ENCODE measurements at places on chromosomes 5 and 9.

GRCh38 chr9:91111226-91111625 lies 250.5 kb downstream of the AUH start:
- no peak overlapping the region for H3K27ac ChIP-seq
- H3K27me3 ChIP-seq: no peaks in the 10 kb centered on the region
- H3K36me3 ChIP-seq: no peaks in the 10 kb centered on the region
- no peaks in the 10 kb centered on the region for H3K4me1 ChIP-seq
- no peak for DNase-seq

DNA sequence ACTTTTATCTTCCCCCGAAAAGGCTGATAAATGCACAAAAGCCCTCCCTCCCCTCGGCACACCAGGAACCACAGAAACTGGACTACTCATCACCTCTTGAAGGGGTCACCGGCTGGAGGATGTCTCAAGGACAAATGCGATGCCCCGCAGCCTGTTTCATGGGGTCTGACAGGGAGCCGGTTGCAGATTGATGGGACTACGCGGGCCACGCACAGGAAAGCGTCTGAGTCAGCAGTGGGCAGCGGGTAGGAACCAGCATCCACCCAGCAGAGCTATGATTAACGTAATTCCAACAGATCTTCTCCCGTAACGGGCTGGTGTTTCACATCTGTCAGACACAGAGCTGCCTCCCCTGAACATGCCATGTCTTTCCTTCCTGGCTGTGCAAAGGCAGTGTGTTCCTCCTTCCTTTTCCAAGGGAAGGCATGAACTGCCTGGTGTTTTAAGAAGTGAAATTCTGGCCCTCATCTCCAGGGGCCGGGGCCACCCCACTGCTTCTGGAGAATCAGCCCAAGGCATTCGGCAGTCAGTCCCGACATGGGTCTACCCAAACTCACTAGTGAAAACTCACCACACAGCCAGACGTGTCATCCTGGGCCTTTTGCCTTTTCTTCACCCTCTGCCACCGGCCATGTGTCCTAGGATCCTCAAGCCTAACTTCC lies 144.4 kb upstream of the PHYKPL start:
- H3K4me1 ChIP-seq: no peaks in the 10 kb centered on the region

- no peaks in the 10 kb centered on the region for H3K27me3 ChIP-seq
- H3K4me1 ChIP-seq: no peaks in the 10 kb centered on the region
- no peak overlapping the region for H3K27ac ChIP-seq
- no peak overlapping the region for H3K4me3 ChIP-seq
- no peaks in the 10 kb centered on the region for H3K36me3 ChIP-seq
- no peak for DNase-seq
Observed at GRCh38 chr5:58466939-58467338, 7.1 kb upstream of the PLK2 start.

GRCh38 chr9:121369595-121370265 lies at the start of gene STOM:
Gene STOM, minus strand, starts transcription at chr9:121370250. Its CDS starts 63 bp downstream, at chr9:121370187.
- peak within 1 kb of the TSS; percentile 99 for H3K27ac ChIP-seq
- H3K4me1 ChIP-seq: peaks cover 78% of the 10 kb centered on the region
- no peaks in the 10 kb centered on the region for H3K27me3 ChIP-seq
- peak within 1 kb of the TSS; percentile 77 for H3K4me3 ChIP-seq
- DNase-seq: peak; percentile 89
- H3K36me3 ChIP-seq: peaks cover 7% of the 10 kb centered on the region

- no peaks in the 10 kb centered on the region for H3K27me3 ChIP-seq
- H3K27ac ChIP-seq: no peak overlapping the region
- H3K4me3 ChIP-seq: no peak overlapping the region
Observed at GRCh38 chr5:38032149-38032548, 192.3 kb upstream of the GDNF start.

DNA sequence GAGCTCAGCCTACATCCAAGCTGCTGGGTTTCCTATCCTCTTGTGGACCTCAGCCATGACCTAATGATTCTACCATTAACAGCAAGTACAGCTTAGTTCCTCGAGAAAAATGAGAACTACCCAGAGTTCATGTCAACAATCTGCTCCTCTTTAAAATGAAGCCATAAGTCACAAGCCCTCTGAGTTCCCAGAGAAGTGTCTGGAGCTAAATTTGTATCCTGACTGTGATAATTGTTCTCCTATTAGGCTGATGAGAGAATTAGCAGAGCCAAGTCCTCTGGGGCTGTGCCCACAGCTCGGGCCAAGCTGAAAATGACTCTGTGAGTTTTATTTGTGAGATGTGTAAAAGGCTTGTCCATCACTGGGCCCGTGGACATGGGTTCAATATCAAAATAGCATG lies 145.1 kb upstream of the SMIM23 start:
- no peaks in the 10 kb centered on the region for H3K27me3 ChIP-seq
- no peak for DNase-seq
- no peaks in the 10 kb centered on the region for H3K36me3 ChIP-seq
- no peak overlapping the region for H3K4me3 ChIP-seq

- DNase-seq: no peak
- no peaks in the 10 kb centered on the region for H3K4me1 ChIP-seq
- H3K36me3 ChIP-seq: no peaks in the 10 kb centered on the region
- no peak overlapping the region for H3K4me3 ChIP-seq
- no peaks in the 10 kb centered on the region for H3K27me3 ChIP-seq
Observed at GRCh38 chr5:51651889-51652288, 268.6 kb downstream of the ISL1 start.

DNA sequence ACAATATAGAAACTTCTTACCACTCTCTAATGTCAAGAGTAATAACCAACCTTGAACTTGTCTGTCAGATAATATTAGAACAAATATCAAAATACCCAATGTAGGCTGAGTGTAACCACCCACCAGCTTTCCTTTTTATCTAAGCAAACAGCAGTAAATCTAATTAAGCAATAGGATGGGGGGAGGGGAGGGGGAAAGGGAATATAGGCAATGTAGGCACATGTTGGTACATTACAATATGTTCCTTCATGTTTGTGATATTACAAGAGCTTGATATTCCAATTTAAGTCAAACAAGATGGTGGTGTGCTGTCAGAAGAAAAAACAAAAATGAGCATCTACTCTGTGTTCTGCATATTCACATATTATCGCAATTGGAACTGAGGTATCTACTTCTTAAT lies 158.2 kb downstream of the DENND1A start:
- H3K4me1 ChIP-seq: no peaks in the 10 kb centered on the region
- no peak for DNase-seq
- H3K36me3 ChIP-seq: no peaks in the 10 kb centered on the region
- H3K27ac ChIP-seq: no peak overlapping the region
- no peaks in the 10 kb centered on the region for H3K27me3 ChIP-seq
- no peak overlapping the region for H3K4me3 ChIP-seq

DNA sequence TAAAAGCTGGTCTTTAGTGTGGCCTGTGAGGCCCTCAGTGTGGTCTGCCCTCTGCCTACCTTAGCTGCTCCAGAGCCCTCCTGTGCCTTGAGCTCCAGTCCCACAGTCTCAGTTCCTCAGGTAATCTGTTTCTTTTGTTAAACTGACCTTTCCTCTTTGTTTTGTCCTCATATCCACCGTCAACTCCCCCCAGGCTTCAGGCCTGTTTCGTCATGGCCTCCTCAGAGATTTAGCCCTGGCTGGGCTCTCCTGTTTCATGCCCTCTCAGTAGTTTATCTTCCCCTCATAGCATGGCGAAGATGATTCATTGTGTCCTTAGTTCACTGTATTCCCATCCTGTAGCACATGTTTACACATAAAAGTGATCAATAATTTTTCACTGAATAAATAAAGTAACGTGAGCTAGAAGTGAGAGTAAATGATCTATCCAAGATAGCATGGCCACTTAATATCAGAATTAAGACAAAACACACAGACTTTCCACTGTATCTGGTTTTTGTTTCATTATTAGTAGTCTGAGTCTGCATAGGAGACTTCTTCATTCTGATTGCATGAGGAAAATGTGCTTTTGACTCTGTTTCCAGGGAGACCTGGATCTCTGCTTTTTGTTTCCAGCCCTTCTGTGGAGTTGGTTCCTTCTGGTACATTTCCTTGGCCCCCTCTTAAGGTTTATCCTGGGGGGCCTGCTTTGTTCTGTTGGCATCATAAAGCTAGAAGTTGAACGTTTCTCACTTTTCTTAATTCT lies 70.5 kb downstream of the SNX24 start:
- no peaks in the 10 kb centered on the region for H3K36me3 ChIP-seq
- H3K27me3 ChIP-seq: no peaks in the 10 kb centered on the region
- DNase-seq: no peak

DNA sequence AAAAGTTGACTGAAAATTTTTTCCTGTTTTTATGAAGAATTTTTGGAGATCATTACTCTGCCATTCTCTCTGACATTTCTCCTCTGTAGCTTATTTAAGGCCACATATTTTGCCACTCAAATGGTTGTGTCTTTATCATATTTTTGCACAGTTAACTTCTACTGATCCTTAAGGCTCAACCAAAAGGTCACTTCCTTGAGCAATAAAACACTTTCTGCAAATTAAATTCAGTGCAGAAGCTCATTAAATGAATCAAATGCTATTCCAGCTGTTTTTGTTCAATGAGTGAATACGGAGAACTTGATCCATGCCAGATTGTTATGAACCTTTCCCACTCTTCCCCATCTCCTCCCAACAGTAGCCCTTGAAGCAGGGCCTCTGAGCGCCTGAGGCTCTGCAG lies 93.8 kb upstream of the EPB41L4A start:
- H3K36me3 ChIP-seq: no peaks in the 10 kb centered on the region
- H3K27ac ChIP-seq: no peak overlapping the region
- H3K4me3 ChIP-seq: no peak overlapping the region

DNA sequence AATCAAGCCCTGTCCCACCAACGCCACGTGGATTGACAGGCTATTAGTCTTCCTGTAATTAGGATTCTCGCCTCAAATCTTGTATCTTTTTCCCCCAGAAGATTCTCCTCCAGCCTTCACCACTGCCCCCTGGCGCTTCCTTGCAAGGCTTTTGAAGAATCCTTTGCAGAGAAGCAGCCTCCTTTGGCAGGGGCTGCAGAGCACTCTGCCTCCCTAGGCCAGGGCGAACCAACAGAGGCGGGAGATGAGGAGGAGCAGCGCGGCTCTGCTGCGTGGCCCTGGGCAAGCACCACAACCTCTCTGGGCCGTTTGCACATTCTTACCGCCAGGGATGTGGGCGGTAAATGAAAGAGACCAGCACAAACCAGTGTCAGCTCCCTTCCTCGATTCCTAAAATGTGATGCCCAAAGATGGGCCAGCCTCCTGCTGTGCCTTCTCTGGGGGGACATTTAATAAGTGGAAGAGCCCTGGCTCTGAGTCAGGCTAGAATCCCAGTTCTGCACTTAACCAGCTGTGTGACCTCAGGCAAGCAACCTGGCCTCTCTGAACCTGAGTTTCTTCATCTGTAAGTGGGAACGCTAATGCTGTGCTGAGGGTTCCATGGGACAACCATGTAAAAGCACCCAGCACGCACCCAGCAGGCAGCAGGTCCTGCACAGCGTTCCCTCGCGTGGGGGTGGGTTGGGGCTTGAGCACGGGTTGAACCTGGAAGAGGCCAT lies 128.6 kb downstream of the KCNIP1 start:
- H3K27ac ChIP-seq: no peak overlapping the region
- peaks cover 8% of the 10 kb centered on the region for H3K4me1 ChIP-seq
- no peaks in the 10 kb centered on the region for H3K36me3 ChIP-seq

- peak; percentile 87 for DNase-seq
- peaks cover 37% of the 10 kb centered on the region for H3K4me1 ChIP-seq
- H3K27ac ChIP-seq: peak overlapping the region; percentile 72
- no peak overlapping the region for H3K4me3 ChIP-seq
Observed at GRCh38 chr9:100111235-100111634, 12.2 kb downstream of the INVS start.

GRCh38 chr9:77128125-77128789 lies 49.1 kb upstream of the VPS13A start:
- DNase-seq: no peak
- H3K27ac ChIP-seq: no peak overlapping the region
- no peaks in the 10 kb centered on the region for H3K27me3 ChIP-seq
- H3K4me3 ChIP-seq: no peak overlapping the region
- no peaks in the 10 kb centered on the region for H3K4me1 ChIP-seq

DNA sequence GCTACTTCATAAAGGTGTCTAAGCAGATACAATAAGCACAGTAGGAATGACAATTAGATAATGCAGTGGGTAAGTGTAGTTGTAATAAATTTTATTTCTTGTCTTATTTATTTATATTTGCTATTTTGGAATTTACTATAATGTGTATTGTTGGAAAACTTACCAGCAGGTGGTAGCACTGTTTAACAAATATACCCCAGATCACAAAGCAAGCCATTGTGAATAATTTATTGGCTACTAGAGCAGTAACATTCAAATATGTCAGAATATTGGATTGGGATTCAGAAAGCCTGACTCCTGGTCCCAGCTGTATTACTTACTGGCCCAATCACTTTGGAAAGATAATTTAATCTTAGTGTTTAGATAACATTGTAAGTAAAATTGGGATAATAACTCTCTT lies 78.0 kb downstream of the ISOC1 start:
- H3K36me3 ChIP-seq: no peaks in the 10 kb centered on the region
- no peak for DNase-seq
- no peaks in the 10 kb centered on the region for H3K27me3 ChIP-seq
- no peaks in the 10 kb centered on the region for H3K4me1 ChIP-seq
- no peak overlapping the region for H3K27ac ChIP-seq

DNA sequence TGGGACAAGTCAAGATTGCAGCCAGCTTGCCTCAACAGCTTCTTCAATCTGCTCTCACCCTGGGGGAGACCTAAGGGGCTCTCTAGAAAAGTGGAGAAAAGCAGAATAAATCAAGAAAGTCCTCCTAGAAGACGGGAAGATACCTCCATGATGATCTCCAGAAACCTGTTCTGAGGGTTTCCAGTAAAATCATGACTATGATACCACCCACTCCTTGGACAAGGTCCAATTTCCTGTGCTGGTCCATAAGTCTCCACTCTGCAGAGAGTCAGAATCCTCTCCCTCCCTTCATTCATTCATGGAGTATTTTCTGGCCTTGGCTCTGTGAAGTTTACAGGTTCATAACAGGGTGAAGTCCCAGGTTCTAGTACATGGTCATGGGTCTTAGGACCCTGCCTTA lies 168.6 kb downstream of the SLC12A2 start:
- H3K4me1 ChIP-seq: peaks cover 7% of the 10 kb centered on the region
- H3K4me3 ChIP-seq: no peak overlapping the region
- no peak overlapping the region for H3K27ac ChIP-seq
- no peaks in the 10 kb centered on the region for H3K36me3 ChIP-seq
- H3K27me3 ChIP-seq: no peaks in the 10 kb centered on the region
- DNase-seq: no peak

GRCh38 chr5:40679913-40680681 lies at the start of gene PTGER4:
Gene PTGER4, plus strand, starts transcription at chr5:40679915. Its CDS starts 1,079 bp downstream, at chr5:40680994.
- peak within 1 kb of the TSS; percentile 87 for H3K27ac ChIP-seq
- H3K27me3 ChIP-seq: peaks cover 41% of the 10 kb centered on the region
- H3K4me1 ChIP-seq: peaks cover 20% of the 10 kb centered on the region
- peak within 1 kb of the TSS; percentile 80 for H3K4me3 ChIP-seq
